ENCODE measurements at places on chromosomes 4 and X.

- no peak for DNase-seq
Measured at GRCh38 chrX:20053537-20053936, 62.7 kb upstream of the BCLAF3 start.

- DNase-seq, result no peak
Measured at GRCh38 chrX:13110433-13111324, 66.3 kb upstream of the FAM9C start.

DNA sequence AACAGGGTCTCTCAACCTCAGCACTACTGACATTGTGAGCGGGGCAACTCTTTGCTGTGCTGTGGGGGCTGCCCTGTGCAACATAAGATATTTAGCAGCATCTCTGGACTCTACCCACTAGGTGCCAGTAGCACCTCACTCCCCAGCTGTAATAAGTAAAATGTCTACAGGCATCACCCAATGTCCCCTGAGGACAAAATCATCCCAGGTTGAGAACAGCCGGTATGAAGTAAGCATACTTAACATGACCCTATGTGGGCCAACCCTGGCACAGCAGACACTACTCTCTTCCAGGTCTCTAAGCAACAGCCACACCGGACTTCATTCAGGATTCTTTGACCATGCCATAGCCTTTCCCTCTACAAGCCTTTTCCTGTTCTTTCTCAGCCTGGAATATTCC, 10.5 kb upstream of the MGST2 start:
- no peak for DNase-seq

- DNase-seq, result no peak
Measured at GRCh38 chr4:174119051-174119450, 164.4 kb downstream of the FBXO8 start.

DNA sequence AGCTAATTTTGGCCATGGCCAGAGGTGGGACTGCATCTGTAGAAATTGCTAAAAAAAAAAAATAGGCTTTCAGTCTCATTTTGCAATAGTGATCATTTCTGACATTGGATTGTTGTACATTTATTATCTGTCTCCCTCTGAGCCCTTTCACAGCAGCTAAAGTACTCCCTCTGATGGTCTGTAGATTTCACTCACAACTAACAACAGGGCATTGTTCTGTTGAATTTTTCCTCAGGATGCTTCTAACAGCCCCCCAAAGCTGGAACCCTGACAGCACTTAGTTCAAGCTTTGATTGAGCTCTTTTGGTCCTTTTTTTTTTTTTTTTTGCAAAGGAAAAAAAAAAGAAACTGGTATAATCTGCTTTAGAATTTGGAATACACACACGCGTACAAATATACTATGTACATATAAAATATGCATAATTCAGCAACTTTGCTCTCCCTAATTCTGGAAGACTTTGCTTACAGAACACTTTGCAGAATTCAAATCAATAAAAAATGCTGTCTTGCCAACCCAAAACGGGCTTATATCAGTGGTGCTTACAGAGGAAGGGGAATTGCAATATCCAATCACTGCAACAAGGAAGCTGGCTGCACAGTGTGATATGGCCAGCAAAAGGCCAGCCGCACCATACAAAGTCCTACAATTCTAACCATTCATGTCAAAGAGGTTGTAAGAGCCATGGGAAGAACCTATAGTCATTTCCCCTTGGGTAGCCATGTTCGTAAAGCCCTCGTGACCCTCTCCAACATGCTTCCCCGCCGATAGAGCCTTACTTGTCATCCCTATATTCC, 406.4 kb downstream of the SMARCA1 start:
- DNase-seq, result no peak

GRCh38 chr4:13102092-13102742, 381.9 kb downstream of the RAB28 start:
- DNase-seq, result no peak

- no peak for DNase-seq
Measured at GRCh38 chr4:53512608-53513007, 78.7 kb downstream of the LNX1 start.

DNA sequence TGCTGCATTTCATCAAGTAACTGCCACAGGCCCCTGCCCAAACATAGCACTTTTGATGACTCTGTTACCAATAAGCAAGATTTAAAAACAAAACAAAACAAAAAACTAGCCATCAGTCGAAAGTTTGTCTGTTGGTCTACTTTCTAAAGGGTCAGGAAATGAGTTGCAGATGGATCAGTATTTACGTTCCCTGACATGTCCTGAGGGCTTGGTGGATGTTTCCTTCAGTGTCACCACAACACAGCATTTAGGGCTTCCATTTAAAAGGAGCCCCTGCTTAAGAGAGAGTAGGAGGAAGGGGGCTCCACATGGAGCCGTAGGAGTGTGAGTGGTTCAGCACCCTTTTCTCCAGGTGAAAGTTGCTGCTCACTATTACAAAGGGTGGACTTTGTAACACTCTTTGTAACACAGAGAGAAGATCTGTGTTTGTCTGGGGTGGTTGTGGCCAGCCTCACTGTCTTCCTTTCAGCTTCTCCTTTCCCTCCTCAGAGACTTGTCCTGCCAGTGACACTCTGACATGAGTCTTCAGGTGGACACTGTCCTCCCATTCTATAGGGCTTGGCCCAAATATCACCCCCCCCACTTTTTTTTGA, 167.5 kb upstream of the PDE5A start:
- DNase-seq, result no peak

GRCh38 chr4:76515975-76516843, 81.2 kb downstream of the SHROOM3 start:
- no peak for DNase-seq

DNA sequence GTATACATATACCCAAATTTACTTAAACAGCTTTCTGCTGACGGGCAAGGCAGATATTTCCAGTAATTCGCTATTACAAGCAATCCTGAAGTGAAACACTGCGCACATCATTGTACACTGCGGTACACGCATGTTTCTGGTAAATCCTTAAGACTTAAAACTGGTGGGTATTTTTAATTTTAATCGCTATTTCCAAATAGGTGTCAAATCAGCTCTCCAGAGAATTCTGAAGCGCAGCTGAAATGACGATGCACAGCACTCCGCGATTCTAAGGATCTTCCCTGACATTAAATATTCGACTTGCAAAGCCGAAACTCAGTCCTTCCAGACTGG, 361 bp downstream of the TMEM128 start:
- DNase-seq, result no peak

DNA sequence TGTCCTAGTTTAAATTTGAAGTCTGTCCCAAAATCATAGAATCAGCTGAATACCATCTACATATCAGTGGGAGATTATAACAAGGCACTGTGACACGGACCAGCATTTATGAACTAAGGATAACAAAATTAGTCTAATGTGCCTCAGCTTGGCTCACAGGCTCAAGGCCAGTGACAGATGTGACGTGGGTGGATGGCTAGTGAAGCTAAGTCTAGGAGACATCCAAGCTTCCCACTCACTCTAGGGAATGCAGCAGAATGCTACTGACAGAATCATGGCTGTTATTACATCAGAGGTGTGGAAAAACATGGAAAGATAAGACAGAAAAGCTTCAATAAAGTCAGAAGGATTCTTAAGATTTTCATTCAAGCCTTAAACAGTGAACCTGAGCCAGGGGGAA, 329.9 kb downstream of the NAF1 start:
- no peak for DNase-seq

GRCh38 chr4:119932277-119932676, 134.4 kb downstream of the MAD2L1 start:
- DNase-seq, result no peak

- no peak for DNase-seq
Measured at GRCh38 chr4:48635980-48636379, 144.1 kb downstream of the FRYL start.

GRCh38 chrX:15873566-15873965, 19.0 kb upstream of the AP1S2 start:
- no peak for DNase-seq

DNA sequence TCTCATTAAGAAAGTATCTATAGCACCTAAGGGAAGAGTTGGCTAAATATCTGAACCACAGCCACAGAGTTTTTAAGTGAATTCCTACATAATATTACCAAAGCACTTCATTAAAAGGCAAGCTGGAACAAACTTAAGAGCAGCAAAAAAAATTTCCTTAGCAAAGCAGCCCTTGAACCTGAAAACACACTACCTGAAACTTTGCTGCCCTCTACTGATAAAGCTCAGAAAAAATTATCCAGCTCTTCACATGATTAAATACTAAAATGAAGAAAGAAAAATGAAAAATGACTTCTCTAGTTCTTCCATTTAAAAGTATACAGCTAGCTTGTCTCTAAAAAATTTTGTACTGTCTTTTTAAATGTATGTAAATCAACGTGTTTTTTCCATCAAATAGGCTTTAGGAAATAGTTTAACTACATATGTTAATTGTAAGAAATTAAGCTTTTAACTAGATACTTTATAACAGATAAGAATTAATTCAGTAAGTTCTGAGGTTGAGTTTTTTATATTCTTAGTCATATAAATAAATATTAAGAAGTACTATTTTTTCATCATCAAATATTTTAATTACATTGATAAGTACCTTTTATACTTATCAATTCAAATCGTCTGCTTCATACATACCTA, 156.1 kb downstream of the STPG2 start:
- DNase-seq, result no peak

DNA sequence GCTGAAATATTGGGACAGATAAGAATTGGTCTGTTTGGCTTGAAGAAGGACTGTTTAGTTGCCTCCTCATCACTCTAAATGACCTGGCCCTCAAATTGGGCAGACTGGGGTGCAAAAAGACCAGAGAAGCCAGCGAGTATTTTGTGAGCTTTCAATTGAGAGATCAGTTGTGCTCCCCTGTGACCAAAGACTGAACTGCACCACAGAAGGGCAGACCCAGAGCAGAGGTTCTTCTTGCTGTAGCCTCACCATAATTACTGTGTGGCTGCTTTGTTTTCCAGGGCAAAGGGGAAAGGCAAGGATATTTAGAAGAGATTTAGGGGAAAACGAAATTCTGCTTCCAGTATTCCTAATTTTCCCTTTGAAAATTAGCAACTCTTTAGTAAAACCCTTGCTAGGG, 104.0 kb upstream of the MBNL3 start:
- no peak for DNase-seq

- no peak for DNase-seq
Measured at GRCh38 chr4:999882-1000425, 6.8 kb upstream of the SLC26A1 start.

GRCh38 chrX:136585262-136585661, 53.2 kb downstream of the VGLL1 start:
- DNase-seq, result no peak

DNA sequence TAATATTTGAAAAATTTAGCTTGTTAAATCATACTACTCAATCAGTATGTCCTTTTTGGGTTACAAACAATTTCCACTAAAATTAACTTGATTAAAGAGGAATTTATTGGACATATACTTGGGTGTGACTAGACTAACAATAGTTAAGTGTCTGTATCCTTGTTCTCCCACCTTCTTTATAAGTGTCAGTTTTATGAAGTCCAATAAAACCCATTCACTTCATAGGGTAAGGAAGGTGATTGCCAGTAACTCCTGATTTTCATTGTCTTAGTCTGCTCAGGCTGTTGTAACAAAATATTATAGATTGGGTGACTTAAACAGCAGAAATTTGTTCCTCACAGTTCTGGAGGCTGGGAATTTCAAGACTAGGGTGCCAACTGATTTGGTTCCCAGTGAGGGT, 800.0 kb downstream of the PDHA2 start:
- DNase-seq, result no peak

GRCh38 chr4:24921491-24921890, 8.6 kb upstream of the CCDC149 start:
- no peak for DNase-seq

Data from stimulated activated CD4-positive, alpha-beta T cell treated with anti-CD3 and anti-CD28 coated beads, TNF-alpha, amount 100 ng/mL, for 24 hours (primary cell).